Stimulated activated CD8-positive, alpha-beta memory T cell treated with anti-CD3 and anti-CD28 coated beads, Interleukin-4, amount 100 ng/mL, for 4 hours (primary cell): ENCODE measurements at places on chromosomes 3 and 15.

GRCh38 chr3:18111796-18112232 lies 313.3 kb downstream of the SATB1 start:
- DNase-seq, result no peak

GRCh38 chr15:74763416-74763815 lies 14.8 kb downstream of the CYP1A2 start:
- DNase-seq, result no peak

DNA sequence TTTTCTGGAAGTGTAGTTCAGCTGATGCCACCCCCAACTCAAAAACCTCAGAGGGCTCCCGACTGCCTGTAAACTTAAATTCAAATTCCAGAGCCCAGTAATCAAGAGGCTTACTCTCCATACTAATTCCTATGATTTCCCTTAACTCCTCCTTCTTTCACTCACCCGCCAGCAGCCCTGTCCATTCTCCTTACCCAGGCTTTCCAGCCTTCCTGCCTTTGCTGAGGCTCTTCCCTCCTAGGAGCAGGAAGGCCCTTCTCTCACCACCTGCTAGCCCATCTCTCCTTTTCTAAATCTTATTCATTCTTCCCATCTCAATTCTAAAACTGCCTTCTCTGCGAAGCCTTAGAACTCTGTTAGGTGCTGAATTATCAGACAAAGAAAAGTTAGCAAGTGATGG lies 30.4 kb downstream of the RORA start:
- DNase-seq, result no peak

DNA sequence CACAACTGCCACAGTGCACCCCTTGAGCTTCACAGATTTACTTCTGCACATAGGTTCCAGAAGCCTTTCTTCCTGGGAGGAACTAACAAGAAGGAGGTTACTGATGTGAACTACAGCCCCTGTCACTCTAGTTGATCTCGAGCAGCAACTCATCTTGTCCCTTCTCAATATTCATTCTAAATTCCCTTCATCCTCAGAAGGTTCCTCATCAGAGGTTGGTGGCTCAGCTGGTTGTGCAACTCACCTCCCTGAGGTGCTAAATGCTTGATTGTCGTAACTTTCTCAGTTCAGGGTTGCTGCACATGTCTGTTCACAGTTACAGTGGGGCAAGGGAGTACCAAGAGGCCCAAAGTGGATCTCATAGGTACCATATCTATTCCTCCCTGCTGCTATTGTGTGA lies 5.7 kb upstream of the A4GNT start:
- no peak for DNase-seq

DNA sequence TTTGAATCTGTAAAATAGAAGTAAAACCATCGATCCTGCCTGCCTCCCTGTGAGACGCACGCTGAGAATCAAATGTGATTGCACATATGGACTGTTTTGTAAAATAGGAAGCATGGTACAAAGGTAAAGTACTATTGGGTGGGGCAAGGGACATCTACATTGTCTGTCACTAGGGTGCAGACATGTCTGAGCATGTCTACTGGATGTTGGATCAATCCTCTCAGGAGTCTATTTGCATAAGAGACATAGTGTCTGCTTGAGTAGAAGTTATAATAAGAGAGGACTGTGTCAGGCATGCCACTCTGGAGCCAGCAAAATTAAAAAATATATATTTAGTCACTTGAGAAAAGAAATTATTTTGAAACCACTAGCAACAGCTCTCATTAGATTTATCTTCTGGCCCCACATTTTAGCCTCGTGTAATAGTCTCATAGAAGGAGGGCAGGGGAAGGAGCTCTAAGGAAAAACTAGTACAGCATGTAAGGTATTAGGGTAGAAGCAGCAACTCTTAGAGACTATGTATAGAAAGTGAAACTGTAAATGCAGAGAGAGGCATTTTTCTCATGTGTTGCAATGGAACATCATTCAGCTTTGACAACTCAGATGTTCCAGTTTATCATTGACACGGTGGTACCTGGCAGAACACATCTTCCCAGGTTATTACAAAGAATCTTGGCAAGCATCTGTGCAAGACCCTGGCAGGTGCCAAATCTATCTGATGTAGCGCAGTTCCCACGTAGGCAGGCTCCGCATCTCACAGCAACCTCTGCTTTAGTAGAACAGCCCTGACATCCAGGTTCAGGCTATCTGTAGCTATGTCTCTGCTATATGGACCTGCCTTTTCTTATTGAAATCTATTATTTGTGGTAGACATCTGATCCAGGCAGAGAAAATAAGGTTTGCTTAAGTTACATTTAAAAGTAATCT lies 85.2 kb upstream of the CHL1 start:
- DNase-seq, result no peak

DNA sequence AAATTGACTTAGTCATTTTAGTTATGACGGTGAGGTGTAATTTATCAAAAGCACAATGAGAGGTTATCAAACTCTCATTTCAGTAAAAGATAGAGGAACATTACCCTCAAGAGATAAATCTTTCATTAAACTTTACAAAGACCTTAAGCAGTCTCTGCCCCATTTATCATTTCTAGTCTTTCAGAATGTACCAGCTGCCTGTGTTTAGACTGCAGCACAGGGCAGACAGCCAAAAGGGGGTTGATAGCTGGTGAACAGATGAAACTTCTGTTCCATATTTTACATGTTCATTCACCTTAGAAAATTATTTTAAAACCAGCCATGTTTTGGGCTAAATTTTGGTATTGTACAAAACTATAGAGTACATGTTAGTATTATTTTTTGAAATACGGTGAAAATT lies 514.6 kb upstream of the CNTN3 start:
- DNase-seq, result no peak

DNA sequence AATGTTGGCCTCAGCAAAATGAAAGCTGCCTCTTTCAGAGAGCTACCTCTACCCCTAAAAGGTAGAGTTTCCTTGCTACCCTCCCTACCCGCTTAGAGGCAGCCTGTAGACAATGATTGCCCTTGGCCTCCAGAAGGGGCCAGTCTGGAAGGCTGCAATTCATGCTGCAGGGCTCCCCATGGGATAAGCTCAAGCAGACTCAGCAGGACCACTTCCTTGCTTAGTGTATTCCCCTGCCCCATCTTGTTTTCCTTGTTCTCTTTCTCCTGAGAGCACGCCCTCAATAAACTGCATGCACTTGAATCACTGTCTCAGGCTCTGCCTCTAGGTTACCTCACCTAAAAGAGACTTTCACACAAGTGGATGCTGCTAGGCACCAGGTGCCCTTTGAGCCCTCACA lies 134.0 kb upstream of the CTNNB1 start:
- no peak for DNase-seq

GRCh38 chr3:9955611-9956352 lies 3.6 kb upstream of the PRRT3 start:
- DNase-seq, result no peak

DNA sequence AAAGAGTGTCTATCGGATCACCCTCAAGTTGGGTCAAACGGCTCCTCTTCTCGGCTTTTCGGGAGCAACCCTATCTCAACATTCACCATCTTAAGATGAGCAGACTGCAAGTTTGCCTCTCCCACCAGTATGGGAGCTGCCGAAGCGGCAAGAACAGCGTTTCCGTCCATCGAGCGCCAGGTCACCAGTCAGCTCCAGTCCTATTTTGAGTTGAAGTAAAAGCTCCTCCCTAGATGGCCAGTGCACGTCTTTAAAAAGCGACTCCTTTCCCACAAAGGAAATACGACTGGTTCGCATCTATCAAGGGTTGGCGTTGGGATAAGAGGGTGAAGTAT lies 369 bp upstream of the U2SURP start:
- no peak for DNase-seq

DNA sequence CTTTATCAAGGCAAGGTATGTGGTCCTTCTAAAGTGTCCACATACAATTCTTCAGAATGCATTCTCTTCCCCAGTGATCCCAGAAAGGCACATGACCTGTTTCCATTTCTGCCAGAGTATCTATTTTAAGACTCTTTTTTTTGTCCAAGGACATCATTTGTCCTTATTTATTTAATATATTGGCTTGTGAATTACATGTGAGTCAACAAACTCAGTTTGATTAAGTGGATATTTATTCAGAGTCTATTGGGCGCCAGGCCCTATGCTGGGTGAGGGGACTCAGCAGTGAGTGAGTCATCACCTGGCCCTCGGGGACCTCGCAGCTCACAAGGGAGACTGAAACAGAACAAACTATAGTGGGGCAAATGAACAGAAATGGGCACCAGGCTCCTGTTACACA lies 136.8 kb downstream of the SNRK start:
- no peak for DNase-seq

DNA sequence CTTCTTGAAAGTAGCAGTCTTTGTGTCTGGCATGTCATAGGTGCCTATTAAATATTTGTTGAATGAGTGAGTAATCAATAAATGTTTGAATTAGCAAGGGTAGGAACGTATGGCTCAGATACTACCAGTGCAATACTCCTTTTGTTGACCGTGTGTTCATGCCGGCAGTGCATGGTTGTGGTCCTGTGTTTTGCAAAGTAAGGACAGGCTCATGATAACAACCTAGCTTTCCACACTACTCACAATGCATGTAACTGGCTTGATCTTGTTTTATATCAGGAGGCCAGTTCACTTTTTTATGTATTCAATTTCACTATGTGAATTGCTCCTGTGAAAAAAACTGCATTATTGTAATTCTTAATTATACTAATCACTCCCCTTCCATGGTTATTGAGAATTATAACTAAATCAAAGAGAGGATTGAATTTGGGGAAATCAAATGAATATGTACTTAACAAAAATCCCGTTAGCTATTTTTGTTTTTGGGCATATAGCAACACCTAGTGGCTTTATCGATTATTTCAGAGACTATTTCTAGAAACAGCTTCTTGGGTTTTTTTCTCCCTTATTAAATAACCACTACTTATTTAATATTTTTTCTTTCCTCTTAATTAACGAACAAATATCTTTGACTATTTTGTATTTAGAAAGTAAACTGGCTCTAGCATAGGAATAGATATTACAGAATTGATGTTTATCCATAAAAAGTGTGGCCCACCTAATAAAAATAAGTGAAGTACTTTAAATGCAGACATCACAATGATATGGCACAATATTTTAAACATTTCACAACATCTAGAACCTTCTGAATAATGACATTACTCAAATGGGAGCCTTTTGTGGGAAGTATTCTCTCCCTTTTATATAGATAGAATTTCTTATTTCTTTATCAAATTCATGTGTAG lies 218.5 kb downstream of the BBX start:
- no peak for DNase-seq

DNA sequence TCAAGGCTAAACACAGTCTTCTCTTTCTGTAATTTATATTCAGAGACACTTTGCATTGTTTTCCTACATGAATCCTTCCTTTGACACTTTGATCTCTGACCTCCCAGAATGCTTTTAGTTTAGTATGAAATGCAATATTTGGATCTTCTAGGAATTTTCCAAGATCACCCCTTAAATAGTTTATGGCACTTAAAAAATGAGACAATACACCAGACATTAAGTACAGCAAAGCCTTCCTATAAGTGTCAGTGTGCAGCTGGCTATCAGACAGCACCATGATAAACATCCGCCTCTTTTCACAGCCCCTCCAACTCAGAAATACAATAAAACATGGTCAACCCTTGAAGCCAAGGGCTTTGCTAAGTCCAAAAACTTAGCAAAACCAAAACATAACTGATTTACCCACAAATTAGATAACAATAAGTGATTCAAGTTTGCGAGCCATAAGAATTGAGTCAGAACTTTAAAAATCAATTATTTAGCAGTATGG lies 304.4 kb upstream of the LRRFIP2 start:
- no peak for DNase-seq

GRCh38 chr3:98402507-98402906 lies 12.0 kb downstream of the OR5K3 start:
- DNase-seq, result no peak

- DNase-seq, result no peak
Observed at GRCh38 chr3:128382221-128382807, 84.4 kb downstream of the DNAJB8 start.

DNA sequence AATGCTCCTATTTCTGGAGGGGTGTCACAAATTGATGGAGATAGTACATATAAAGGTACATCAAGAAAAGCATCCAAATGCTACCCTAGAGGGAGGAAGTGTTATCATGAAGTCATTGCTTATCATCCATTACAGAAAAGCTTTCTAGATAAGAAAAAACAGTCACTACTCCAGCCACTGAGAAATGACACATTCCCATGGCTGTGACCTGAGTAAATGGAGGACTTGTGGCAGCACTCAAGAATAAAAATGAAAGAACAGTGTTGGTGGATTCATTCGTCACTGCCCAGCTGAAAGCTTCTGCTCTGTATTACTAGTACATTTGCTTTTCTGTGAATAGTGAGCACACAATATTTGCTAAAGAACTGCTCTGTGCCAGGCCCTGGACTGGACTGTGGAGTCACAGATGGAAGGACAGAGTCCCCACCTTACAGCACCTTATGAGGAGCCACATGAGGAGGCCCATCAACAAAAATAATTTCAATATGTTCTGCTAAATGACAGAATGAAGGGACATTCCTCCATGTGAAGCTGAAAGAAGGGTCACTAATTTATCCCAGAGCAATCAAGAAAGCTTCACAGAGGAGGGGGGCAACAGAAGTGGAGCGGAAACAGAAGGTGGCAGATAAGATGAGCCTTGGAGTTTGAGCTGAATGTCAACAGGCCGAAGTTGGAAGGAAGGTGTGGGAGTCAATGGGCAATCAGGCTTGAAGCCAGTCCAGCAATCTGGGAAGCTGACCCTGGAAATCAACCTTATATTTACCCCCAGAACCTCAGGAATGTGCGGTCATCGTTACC lies 343.5 kb upstream of the TRIM42 start:
- DNase-seq, result no peak

GRCh38 chr15:73156431-73157191 lies 104.3 kb downstream of the NEO1 start:
- no peak for DNase-seq

DNA sequence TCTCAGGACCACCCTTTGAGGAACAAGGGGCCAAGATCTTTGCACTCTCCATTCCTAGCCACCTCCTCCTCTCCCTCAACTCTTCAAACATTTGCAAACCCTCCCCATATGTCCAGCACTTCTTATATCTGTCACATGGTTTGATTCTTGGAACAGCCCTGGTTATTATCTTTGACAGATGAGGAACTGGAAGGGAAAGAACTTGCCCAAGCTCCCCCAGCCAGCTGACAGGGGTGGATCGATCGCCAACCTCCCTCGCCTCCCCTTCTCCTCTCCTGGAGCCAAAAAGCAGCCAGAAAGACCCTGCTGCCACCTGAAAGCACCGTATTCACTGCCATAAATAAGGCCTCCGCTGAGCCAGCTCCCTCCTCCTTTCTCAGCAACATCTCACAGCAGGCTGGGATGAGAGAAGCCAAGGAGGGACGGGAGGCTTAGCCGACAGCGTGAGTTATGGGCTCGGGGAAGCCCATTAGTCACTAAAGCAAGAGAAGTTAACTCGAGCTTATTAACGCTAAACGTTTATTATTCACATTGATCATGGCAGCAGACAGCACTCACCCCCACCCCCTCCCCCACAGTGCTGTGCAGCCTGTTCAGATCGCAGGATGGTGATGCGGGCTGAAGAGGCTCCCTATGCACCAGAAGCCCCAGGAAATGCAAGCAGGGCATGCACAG lies 22.2 kb upstream of the FGD5 start:
- DNase-seq, result no peak
